Activated T-cell treated with anti-CD3 and anti-CD28 coated beads for 1 hour (primary cell): ENCODE measurements at places on chromosomes 3 and 15.

GRCh38 chr3:13540297-13540995 lies 8.5 kb upstream of the FBLN2 start:
- no peak for DNase-seq

DNA sequence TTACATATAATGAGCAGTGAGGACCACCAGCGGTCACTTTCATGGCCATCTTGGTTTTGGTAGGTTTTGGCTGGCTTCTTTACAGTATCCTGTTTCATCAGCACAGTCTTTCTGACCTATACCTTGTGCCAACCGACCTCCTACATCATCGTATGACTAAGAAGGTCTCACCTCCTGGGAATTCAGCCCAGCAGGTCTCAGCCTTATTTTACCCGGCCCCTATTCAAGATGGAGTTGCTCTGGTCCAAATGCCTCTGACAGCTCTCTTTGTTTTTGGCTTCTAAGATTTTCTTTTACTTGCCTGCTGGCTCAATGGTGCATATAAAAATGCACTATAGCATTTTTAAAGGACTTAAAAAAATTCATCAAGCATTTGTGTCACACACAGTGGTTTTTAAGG lies 3.2 kb upstream of the MME start:
- DNase-seq, result no peak

- no peak for DNase-seq
Observed at GRCh38 chr3:15635121-15635661, 33.6 kb downstream of the BTD start.

DNA sequence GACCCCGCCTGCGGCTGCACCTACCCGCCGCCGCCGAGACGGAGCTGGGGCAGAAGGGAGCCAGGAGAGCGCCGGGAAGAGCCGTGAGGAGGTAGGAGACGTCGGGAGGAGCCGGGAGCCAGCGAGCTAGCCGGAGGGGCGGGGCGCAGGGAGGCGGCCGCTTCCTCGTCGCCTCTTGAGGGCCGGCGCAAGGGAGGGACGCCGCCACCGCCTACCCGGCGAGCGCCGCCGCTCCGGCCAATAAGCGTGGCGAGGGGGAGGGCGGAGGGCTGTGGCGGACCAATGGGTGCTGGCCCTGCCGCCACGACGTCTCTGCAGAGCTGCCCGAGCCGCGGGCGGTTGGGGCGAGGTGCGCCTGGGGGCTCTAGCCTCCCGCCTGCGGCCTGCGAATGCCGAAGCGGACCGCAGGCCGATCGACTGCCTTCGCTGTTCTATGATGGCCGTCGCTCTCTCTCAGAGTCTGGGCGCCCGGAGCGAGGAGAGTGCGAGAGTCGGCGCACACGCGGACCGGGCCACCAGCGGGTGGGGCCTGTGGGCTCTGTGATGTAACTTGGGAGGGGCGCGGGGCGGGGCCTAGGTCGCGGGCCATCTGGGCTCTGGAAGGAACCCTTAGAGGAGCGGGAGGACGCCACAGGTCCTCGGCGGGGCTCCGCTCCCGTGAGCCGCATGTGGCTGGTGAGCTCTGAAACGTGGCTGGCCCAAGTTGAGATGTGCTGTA lies 72.7 kb upstream of the MAP4 start:
- peak; percentile 92 for DNase-seq

GRCh38 chr3:46987743-46988401 lies 8.4 kb downstream of the NBEAL2 start:
- peak; percentile 76 for DNase-seq

GRCh38 chr3:57061556-57061955 lies 1.1 kb downstream of the SPATA12 start:
- no peak for DNase-seq

- DNase-seq, result no peak
Observed at GRCh38 chr15:22968366-22968765, 11.8 kb downstream of the CYFIP1 start.

GRCh38 chr3:81764665-81765064 lies 3.2 kb upstream of the GBE1 start:
- DNase-seq, result no peak

- no peak for DNase-seq
Observed at GRCh38 chr15:101496198-101496986, 6.9 kb upstream of the PCSK6 start.

- DNase-seq, result no peak
Observed at GRCh38 chr3:66165660-66166059, 55.1 kb upstream of the SLC25A26 start.

DNA sequence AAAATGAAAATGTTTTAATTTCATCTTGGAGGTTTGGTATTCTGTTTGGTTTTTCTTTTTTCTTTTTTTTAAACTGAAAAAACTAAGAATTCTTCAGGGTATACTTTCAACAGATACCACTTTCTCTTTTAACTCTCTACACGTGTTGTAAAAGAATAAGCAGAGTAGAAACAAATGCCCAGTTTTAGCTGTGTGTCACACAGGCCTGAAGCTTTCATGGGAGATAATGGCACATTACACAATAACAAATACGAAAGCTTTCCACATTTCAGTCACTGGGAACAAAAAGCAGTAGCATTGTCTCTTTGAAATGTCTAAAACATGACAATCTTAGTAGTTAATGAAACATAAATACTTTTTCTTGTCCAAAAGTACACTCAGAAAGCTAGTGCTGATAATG lies 818.5 kb downstream of the TBL1XR1 start:
- no peak for DNase-seq
